Activated gamma-delta T cell (primary cell): ENCODE measurements at places on chromosomes 3 and 15.

DNA sequence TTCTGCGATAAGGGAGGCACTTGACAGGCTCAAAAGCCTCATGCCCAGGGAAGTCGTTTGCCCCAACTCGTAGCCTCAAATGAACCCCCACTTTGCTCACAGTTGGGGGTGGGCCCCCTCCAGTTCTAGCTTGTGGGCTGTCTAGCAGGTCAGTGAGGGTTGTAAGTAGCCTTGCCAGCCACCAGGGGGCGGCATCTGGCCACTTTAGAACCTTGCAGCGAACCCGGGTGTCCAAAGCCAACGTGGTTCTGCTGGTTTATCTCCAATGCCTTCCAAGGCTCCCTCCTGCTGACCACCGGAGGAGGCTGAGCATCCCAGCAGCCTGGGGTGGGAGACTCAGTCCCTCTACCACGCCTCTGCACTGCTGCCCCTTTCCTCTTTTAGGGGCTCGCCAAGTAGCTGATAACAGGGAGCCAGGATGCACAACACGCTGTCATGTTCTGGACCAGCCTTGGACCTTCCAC is 9.2 kb upstream of the RBSN start:
- no peak for DNase-seq

DNA sequence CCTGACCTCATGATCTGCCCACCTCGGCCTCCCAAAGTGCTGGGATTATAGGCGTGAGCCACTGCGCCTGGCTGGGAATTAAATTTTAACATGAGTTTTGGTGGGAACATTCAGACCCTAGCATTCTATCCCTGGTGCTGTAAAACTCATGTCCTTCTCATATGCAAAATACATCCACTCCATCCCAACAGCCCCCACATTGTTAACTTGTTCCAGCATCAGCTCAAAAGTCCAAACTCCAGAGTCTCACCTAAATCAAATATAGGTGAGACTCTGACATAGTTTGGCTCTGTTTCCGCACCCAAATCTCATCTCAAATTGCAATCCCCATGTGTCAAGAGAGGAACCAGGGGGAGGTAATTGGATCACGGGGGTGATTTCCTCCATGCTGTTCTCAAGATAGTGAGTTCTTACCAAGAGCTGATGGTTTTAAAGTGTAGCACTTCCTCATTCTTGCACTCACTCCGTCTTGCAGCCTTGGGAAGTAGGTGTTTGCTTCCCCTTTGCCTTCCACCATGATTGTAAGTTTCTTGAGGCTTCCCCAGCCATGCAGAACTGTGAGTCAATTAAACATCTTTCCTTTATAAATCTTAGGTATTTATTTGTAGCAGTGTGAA is 96.2 kb upstream of the PLCL2 start:
- no peak for DNase-seq

DNA sequence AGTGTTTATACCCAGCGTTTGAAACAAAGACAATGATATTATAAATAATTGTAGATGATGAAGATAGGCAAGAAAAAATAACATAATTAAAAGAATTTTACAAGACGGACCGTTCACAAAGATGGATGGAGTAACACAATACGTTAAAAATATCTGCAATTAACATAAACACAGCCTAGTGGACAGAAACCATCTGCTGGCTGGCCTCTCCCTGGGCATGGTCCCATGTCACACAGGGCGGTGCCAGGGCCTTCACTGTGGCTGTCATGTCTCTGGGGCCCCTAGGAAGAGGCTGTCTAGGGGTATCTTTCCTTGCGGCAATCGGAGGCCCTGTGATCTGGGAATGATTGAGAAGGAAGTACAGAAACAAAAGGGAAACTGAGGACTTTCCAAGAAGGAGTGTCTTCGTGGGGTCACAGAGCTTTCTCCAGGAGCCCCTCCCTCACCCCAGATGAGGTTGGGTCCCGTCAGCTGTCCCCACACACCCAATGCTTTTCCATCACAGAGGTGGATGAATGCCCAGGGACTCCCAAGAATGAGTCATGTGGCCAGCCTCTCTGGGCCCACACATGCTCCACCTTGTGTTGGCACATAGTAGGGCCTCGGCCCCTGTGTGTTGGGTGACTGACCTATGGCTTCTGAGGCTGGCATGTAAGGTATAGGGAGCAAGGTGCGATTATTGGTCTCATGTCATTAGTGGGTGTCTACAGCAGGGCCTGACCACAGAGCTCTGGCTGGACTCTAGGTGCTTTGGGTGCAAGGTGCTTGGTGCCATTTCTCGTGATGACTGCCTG is 87.1 kb downstream of the DNAJB8 start:
- no peak for DNase-seq

- DNase-seq = no peak
These were observed 109.7 kb downstream of the NSMCE3 start for GRCh38 chr15:29159771-29160455.

DNA sequence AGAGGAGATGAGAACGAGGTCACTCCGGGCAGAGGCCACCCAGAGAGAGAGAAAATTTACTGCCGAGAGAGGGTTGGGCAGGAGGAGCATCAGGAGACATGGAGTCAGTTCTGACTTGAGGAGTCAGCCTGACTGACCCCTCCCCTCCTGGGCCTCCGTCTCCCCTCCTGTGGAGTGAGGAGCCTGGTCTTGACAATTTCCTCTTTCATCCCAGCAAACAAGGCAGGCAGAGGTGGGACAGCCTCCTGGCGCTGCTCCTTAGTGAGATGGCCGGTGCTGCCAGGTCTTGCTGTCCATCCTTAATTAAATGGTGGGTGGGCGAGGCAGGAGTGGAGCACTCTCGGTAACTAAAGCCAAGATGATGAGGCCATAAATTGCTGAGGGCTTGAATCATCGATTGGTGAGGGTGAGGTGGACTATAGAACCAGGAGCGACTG is 60.6 kb downstream of the CYP11A1 start:
- DNase-seq = no peak

- no peak for DNase-seq
These were observed 638 bp downstream of the WDR5B start for GRCh38 chr3:122415104-122415744.

DNA sequence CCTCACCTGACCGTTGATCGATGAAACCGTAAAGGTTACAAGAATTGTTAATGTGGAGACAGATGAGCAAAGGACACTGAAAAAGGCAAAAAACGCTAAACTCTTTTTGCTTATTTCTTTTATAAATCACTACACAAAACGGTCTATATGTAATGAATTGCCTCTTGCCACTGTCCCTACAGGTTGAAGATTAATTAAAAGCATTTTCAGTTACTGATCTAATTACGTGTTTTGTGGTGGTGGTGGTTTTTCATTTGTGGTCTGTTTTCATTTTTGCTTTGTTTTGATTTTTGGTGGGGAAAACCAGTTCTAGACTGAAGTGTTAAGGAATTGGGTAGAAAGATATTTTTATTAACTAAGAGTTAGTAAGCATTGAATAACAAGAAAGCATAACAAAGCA is 299.2 kb upstream of the LRRN1 start:
- no peak for DNase-seq

- no peak for DNase-seq
These were observed 15.7 kb downstream of the PLEKHO2 start for GRCh38 chr15:64857421-64857820.

- DNase-seq = no peak
These were observed 120.5 kb downstream of the NUP210 start for GRCh38 chr3:13299531-13300155.

GRCh38 chr3:108051005-108051404 is 39.8 kb downstream of the CD47 start:
- no peak for DNase-seq

- peak; percentile 11 for DNase-seq
These were observed 36.8 kb downstream of the TRANK1 start for GRCh38 chr3:36907911-36908646.

GRCh38 chr3:115659253-115660220 is 36.2 kb downstream of the GAP43 start:
- no peak for DNase-seq

DNA sequence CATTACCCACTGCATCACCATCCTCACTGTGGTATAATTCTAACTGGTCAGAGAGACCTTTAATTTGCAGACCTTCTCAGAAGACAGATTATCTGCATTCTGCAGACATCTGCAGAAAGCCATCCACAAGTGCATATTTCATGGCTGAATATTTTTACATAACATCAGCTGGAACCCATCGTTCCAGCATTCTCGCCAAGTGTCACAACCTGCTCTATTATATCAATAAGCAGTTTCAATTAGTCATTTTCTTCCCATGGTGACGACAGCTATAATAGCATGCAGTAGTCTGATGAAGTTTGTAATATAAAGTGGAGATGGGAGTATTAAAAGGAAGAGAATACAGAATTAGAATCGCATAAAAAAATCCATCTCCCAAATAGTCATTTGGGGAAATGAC is 334.7 kb downstream of the FHIT start:
- no peak for DNase-seq

- DNase-seq = no peak
These were observed 23.0 kb downstream of the BUB1B start for GRCh38 chr15:40183636-40184463.

DNA sequence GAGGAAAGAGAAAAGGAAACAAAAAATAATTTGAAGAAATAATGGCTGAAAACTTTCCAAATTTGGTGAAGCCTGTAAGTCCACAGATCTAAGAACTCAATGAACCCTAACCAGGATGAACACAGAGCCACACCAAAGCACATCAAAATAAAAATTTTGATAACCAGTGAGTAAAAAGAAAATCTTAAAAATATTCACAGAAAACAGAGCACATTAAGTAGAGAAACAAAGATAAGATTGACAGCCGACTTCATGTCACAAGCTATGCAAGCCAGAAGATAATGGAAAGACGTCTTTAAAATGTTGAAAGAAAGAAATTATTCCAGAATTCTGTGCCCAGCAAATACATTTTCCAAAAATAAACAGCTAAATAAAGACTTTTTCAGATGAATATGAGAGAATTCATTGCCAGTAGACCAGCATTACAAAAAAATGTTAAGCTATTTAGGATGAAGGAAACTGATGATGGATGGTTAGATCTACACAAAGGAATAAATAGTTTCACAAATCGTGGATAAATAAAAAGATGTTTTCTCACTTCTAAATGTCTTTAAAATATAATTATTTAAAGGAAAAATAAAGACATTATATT is 140.2 kb upstream of the SKOR1 start:
- no peak for DNase-seq

- DNase-seq = no peak
These were observed 111.6 kb downstream of the TPRA1 start for GRCh38 chr3:127478922-127479321.

GRCh38 chr3:151009981-151010380 is 37.5 kb upstream of the CLRN1 start:
- DNase-seq = no peak

DNA sequence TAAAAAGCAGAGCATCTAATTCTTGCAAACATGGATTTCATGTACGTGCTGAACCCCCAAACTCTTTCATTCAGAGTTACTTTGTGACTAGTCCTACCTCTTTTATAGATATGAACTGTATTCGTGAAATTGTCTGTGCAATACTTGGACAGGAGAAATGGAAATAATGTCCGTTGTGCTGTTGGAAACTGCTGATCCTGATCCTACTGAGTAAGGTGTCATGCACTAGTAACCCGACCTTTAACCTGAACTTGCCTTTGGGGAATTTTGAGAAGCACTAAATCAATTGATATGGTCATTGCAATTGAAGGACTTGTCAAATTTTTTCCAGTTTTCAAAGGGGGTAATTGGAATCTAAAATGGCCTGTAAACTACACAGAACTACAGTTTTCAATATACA is 856.4 kb downstream of the ROBO1 start:
- DNase-seq = no peak

DNA sequence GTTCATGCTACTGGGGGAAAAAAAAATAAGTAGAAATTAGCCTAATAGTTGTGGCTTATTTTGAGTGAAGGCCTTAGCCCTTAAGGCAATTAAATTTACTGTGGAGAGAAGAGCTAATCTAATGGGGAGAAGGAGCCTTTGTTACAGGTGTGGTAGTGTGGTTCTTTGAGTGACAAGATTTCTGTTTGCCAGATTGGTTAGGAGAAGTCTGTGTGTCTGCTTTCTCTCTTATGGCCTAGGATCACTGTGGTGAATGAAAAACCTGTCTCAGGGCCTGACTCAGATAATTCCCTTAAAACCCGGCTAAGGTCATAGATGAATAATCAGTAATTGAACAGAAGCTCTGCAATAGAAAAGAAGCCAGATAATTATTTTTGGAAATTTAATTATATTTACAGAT is 27.0 kb downstream of the OPA1 start:
- DNase-seq = no peak

GRCh38 chr3:173976281-173976680 is 578.7 kb downstream of the NLGN1 start:
- DNase-seq = no peak

DNA sequence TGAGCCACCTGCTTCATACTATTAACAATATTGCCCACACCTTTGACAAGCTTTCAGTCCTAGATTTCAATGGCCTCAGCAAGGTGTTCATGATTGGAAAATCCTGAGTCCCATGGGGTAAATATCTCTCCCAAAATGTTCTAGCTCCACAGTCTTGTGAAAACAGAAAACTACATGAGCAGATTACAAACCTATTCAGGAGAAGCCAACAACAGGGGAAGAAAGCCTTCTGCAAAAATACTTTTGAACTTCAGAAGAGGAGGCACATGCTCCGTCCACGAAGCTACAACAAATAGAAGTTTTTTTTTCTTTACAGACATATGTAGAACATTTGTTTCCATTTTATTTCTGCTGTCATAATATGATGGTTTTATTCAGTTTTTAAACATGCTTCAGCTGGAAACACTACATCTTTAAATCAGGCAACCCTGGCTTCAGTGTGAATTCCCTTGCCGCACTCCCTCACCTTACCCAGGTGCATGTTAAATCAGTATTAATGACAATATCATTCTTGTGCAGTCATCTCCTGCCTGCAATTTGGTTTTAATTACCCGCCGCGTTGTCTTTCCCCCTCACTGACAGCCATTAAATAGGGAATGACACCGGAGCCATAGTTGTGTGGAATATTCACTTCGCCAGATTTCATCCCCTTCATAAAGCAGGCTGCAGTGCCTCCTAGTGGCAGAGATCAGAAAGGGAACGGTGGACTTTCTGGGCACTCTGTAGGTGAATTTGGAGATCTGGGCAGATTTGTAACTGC is 725.5 kb upstream of the ARRDC4 start:
- DNase-seq = no peak

- no peak for DNase-seq
These were observed 28.1 kb downstream of the HACD3 start for GRCh38 chr15:65558336-65558735.

DNA sequence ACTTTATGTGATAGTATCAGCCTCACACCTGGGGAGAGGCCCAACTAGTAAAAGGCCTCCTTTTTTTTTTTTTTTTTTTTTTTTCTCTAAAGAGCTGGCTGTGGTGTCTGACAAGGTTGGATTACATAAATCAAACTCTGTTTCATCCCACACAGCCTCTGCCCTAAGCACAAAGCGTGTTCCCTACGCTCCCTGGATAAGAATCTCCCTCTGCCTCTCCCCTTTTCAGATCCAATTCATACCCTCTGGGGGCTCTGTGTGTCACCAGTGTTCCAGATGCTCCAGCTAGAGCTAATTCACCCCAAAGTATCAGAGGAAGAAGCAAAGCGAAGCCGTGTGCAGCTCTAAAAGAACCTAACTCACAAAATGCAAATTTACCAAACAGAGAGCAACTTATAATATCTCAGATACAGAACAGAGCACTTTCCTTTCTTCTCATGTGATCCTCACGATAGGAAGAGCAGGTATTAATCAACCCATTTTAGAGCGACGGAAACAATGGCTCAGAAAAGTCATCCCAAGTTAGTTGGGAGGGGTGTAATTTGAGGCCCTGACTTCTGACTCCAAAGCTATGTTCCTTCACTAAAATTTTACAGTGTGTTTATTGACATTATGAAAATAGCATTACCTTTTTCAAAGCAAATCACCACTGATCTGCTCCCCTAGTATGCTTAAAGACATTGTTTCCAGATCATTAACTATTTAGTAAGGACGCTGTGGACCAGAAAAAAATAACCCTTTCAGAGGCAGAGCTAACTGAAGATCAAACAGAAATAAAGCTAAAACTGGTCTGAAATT is 12.4 kb downstream of the BMF start:
- DNase-seq = no peak
